Astrocyte of the spinal cord (primary cell): ENCODE measurements at places on chromosomes 2 and 18.
A peak's percentile ranks its signal among the peaks of the same experiment; 100 is the strongest.

GRCh38 chr2:221461901-221462300 lies 110.2 kb downstream of the EPHA4 start:
- DNase-seq = peak; percentile 14

- DNase-seq = peak; percentile 1
These were observed 695 bp downstream of the RBFA start for GRCh38 chr18:80034852-80035406.

DNA sequence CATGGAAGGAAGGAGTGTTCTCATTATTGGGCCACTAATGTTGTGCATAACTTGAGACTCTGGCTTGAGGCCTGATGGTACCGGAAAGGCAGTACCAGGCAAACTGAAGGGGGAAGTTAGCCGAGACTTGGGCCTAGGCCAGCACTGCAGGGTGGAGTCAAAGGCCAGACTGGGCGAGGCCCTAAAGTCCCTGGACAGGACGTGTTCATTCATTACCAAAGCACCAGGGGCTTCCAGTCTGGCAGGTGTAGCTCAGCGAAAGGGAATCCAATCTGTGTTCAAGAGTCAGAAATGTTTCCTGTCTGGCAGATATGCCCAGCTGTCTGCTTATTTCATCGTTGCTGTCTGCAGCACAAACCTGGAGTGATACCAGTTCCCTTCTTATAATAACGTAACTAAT lies 4.7 kb upstream of the ITSN2 start:
- no peak for DNase-seq

- DNase-seq = peak; percentile 49
These were observed 151.4 kb downstream of the LDLRAD4 start for GRCh38 chr18:13369756-13370510.

GRCh38 chr2:46576875-46577274 lies 97.5 kb downstream of the TMEM247 start:
- no peak for DNase-seq

DNA sequence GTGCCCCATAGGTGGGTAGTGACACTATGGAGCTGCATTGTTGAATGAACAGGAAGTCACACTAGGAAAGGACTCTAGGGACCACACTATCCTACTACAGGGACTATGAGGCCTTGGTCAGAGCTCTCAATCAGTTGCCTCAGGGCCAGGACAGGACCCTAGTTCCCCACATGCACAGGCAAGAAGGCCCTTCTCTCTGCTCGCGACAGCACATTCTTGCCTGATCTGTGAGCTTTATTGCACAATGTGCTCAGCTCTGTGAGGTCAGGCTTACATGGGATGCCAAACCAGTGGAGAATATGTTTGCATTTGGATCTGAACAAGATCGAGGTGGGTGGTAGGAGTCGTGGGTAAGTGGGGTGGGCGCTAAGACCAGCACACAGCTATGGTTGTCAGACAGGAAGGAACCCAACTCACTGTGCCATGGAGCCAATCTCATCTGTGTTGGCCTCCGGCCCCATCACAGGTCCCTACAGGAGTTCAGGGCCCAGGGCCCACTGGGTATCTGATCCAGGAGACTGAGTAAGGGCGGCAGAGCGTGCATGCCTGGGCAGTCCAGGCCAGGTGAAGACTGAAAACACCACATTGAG lies 8.0 kb downstream of the PCARE start:
- DNase-seq = no peak

GRCh38 chr2:120934574-120935338 lies 199.1 kb downstream of the GLI2 start:
- DNase-seq = peak; percentile 88

- no peak for DNase-seq
These were observed 250.7 kb downstream of the GBX2 start for GRCh38 chr2:235917506-235917905.

DNA sequence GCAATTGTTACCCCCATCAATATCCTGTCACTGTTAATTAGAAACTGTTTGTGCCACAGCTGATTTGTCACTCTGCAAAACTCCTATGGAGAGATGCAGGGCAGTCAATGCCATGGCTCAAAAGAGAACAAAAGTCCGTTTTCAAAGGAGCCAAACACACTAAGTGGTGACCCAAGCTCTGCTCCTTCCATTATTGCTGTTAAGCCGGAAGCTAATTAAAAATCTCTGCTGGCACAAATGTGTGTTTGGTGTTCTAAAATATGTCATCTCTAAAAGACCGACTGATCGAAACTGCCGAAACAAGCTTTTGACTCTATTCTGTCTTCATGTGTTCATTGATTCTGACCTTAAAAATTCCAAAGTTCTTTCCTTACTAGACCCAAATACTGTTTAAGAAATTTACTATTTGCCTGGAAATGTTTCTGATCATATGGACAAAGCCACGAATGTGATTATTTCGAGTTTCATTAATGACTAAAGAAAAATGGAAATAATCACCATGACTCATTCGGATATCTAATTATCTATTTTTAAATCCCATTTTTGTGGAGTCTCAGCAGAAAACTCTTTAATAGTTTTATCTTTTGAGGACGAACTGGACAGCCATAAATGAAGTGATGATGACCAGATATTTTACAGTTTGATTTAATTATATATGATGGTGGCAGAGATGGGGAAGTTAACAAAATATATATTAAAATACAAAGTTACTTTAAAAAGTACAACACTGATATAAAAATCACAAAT lies 287.6 kb downstream of the SOCS6 start:
- no peak for DNase-seq

DNA sequence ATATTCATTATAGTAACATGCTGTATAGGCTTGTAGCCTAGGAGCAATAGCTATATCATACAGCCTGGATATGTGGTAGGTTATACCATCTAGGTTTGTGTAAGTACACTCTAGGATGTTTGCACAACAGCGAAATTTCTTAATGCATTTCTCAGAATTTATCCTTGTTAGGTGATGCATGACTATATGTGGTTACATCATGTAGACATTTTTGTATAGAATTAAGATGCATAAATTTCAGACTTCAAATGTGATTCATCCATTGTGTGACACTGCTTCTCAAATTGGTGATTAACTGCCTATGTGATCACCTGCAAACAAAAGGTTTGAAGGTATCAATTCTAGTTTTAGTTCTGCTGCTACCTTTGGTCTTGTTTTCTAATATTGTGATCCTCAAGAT lies 1787.0 kb upstream of the PIK3C3 start:
- no peak for DNase-seq

DNA sequence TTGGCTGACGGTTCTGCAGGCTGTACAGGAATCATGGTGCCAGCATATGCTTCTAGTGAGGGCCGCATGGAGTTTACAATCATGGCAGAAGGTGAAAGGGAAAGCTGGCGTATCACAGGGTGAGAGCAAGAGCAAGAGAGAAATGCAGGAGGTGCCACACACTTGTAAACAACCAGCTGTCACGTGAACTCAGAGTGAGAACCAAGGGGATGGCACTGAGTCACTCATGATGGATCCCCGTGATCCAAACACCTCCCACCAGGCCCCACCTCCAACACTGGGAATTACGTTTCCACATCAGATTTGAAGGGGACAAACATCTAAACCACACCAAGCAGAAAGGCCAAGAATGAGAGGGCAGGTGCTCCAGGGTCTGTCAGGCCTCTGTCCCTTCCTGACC lies 185.0 kb upstream of the PID1 start:
- DNase-seq = no peak

DNA sequence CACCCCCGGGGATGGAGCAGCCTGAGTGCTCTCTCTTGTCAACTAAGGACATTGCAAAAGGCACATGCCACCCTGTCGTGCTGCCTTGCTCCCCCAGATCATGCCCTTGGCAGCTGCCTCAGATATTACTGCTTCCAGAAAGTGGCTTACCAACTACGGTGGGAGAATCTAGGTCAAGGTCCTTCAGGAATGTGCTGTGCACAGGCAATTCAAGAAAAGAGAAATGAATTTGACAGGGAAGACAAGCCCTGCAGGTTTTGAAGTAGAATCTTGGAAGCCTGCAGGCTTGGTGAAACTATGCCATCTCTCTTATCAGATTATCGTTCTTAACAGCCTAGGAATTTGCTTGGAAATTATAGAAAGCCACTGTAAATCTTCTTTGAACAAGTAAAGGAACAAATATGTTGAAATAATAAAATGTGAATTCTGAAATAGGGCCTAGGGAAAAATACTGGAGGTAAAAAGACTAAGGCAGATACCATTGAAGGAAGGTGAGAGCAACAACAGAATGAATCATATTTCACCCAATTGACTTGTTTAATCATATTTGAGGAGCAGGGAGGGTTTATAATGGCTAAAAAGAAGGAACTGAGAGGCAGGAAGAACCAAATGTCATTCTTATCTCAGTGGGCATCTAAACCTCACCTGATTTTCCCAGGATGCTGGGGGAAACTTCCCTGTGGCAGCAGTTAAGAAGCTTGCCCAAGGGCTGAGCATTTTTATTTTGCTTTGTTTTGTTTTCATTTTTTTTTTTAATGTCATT lies 94.0 kb upstream of the GLS start:
- no peak for DNase-seq

- DNase-seq = no peak
These were observed 241.5 kb upstream of the GCFC2 start for GRCh38 chr2:75952173-75952572.

DNA sequence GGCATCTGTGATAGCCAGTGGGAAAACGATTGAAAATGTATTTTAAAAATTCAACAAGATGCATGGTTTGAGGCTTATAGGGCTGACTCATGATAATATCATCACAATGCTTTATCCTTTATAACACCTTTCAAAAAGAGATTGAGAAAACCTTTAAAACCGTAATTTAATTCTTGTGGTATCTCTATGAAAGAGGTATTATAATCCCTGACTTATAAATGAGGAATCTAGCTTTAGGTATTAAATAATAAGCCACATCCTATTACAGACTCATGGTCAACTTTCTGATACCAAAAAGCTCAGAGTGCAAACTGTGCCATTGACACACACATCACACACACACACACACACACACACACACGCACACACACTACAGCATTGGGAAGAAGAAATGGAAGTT lies 134.6 kb upstream of the RAB12 start:
- no peak for DNase-seq

DNA sequence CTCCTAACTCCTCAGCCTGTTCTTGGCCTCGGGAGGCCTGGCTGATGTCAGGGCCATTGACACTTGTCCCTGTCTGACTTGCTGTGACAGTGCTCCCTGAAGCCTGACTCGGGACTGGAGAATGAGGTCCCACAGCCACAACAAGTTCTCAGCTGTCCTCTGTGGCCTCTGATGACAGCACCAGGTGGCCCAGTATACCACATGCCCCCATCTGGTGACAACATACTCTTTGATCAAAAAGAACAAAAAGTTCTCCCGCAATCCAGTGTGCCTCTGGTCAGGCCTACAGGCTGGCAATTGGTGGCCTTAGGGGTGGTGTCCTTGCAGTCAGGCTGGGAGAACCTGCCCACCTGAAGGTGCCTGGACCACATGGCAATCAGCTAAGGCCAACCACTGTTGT lies 102.6 kb downstream of the SEPTIN10 start:
- DNase-seq = no peak

DNA sequence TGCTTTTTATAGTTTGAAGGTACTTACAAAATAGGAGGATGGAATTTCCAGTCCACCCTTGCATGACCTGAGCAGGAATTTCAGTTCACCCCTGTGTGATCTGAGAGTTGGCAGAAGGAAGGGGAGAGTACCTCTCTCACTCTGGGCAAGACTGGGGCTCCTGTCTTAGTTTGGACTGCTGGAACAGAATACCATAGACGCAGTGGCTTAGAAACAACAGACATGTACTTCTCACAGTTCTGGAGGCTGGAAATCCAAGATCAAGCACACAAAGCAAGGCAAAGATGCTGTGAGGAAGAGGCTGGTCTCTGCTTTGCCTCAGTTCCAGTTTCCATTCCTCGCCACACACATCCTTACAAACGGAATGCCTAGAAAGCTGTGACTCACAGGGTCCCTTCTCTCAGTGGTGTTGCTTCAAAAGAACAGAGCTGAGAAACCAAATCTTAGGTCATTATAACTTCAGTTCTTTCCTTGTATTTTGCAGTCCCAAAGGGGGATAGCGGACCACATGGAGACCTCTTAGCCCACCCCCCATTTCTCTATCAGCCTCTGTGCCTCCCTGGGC lies 108.8 kb upstream of the HAAO start:
- peak; percentile 49 for DNase-seq
